Psoas muscle (tissue), 8 donors: ENCODE measurements at places on chromosomes 2 and 18.

DNA sequence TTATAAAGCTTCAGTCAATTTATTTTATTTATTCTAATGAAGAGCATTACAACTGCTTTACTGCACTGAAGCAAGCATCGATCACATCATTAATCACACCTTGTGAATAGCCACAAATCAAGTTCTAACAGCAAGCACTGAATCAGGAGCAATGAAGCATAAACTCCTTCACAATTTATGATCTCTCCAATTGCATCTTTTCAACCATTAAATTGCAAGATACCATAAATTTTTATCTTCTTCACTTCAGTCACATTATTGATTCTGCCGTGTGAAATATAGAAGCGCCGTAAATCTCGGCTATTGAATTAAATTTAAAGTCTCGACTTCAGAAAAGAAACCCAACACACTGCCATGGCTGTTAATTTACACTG lies 298.7 kb downstream of the CDCA7 start:
- no peak overlapping the region for H3K4me3 ChIP-seq
- H3K36me3 ChIP-seq = no peaks in the 10 kb centered on the region
- no peak for DNase-seq
- no peaks in the 10 kb centered on the region for H3K4me1 ChIP-seq
- H3K27me3 ChIP-seq = no peaks in the 10 kb centered on the region

DNA sequence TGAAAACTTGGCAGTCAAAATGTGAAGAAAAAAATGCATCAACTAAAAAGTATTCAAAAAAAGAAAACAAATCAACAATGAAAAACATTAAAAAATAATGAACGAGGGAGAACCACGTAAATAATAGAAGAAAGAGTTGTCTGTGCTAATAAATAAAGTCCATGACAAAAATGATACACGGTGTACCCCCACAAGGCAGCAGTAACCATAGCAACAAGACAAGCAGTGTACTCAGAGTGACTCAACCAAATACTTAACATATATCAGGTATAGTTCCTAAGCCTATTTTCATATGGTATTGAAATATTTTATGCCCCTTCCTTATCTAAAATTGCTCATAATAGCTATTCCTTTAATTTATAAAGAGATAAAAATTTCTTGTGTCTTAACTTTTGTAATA lies 162.3 kb upstream of the TMEM200C start:
- H3K36me3 ChIP-seq = no peaks in the 10 kb centered on the region
- H3K4me3 ChIP-seq = no peak overlapping the region
- no peaks in the 10 kb centered on the region for H3K27me3 ChIP-seq
- no peaks in the 10 kb centered on the region for H3K4me1 ChIP-seq

- H3K27ac ChIP-seq = no peak overlapping the region
- DNase-seq = no peak
- no peak overlapping the region for H3K4me3 ChIP-seq
Measured at GRCh38 chr2:63984606-63985359, 34.4 kb downstream of the VPS54 start.

- no peak overlapping the region for H3K4me3 ChIP-seq
- no peak overlapping the region for H3K27ac ChIP-seq
Measured at GRCh38 chr2:187475499-187476248, 27.6 kb upstream of the CALCRL start.

DNA sequence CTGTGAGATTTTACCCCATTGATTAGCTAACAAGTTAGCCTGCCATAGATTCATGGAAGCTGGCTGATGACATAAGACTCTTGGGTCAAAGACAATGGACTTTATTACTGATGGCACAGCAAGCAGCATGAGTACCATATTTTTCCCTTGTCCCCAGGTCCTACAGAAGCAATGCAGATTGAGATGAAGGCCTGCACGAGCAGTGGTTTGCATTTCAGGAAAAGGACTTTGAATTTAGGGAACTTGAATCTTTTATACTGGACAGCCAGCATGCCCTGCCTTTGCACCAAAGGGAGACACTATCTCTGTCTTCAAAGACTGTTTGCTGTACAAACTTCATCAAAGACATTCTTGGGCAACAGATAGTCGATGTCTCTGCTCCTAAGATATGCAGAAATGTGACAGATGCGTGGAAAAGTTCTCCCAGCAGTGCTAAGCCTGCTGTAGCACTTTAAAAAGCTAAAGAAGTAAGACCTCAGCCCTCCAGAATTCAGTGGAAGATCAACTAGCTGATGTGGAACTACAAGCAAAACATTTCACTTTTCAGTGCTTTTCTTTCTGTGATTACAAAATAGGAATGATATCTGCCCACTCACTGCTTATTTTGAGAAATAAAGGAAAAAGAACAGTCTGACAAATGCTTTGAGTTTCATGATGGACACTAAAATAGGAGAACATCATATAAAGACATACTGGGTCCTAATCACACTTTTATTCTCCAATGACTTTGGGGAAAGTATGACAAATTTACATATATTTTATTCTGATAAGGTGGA lies 44.4 kb upstream of the TANK start:
- no peaks in the 10 kb centered on the region for H3K36me3 ChIP-seq
- H3K4me1 ChIP-seq = no peaks in the 10 kb centered on the region
- no peaks in the 10 kb centered on the region for H3K27me3 ChIP-seq
- H3K4me3 ChIP-seq = no peak overlapping the region

GRCh38 chr2:24206242-24206641 lies 31.4 kb downstream of the FAM228A start:
- no peak overlapping the region for H3K4me3 ChIP-seq
- H3K36me3 ChIP-seq = peaks cover 4% of the 10 kb centered on the region
- no peaks in the 10 kb centered on the region for H3K4me1 ChIP-seq
- no peak for DNase-seq
- H3K27me3 ChIP-seq = no peaks in the 10 kb centered on the region

GRCh38 chr2:170862286-170862902 lies 45.7 kb downstream of the GAD1 start:
- H3K4me1 ChIP-seq = no peaks in the 10 kb centered on the region
- no peak overlapping the region for H3K4me3 ChIP-seq
- no peak overlapping the region for H3K27ac ChIP-seq
- H3K36me3 ChIP-seq = no peaks in the 10 kb centered on the region
- no peaks in the 10 kb centered on the region for H3K27me3 ChIP-seq
- no peak for DNase-seq

DNA sequence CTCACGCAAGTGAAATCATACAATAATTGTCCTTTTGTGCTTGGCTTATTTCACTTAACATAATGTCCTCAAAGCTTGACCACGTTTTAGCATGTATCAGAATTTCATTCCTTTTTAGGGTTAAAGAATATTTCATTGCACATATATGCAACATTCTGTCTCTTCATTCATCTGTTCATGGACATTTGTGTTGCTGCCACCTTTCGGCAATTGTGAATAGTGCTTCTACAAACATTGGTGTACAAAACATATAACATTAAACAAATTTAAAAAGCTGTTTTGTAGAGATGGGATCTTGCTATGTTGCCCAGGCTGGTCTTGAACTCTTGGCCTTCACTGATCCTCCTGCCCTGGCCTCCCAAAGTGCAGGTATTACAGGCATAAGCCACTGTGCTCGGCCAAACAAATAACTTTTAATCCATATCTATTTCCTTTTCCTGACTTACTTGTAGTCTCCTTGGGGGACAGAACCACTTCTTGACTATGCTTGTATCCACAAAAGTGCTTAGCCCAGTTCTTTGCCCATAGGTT lies 209.3 kb downstream of the SLC4A3 start:
- DNase-seq = no peak
- no peaks in the 10 kb centered on the region for H3K27me3 ChIP-seq
- H3K36me3 ChIP-seq = no peaks in the 10 kb centered on the region
- no peak overlapping the region for H3K27ac ChIP-seq
- H3K4me1 ChIP-seq = no peaks in the 10 kb centered on the region

- no peak for DNase-seq
- no peak overlapping the region for H3K4me3 ChIP-seq
- no peak overlapping the region for H3K27ac ChIP-seq
- no peaks in the 10 kb centered on the region for H3K4me1 ChIP-seq
- H3K27me3 ChIP-seq = no peaks in the 10 kb centered on the region
Measured at GRCh38 chr2:102442967-102443828, 20.2 kb downstream of the IL18RAP start.

DNA sequence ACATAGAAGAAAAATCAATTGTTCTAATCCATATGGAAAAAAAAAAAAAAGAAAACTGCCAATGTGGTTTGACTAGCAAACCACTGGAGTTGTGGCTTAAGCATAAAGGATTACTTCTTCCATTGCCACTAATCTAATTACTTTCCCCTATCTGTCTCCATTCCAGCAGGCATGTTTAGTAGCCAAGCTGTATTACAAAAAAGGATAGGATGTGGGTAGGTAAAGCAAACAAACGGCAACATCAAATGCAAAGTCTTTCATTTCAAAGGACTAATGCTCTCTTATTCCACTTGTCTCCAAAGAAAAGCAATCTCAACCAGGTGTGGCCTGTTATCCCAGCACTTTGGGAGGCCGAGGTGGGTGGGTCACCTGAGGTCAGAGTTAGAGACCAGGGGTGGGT lies 36.5 kb downstream of the SLC8A1 start:
- H3K4me3 ChIP-seq = no peak overlapping the region
- H3K36me3 ChIP-seq = no peaks in the 10 kb centered on the region
- no peaks in the 10 kb centered on the region for H3K4me1 ChIP-seq
- no peaks in the 10 kb centered on the region for H3K27me3 ChIP-seq

DNA sequence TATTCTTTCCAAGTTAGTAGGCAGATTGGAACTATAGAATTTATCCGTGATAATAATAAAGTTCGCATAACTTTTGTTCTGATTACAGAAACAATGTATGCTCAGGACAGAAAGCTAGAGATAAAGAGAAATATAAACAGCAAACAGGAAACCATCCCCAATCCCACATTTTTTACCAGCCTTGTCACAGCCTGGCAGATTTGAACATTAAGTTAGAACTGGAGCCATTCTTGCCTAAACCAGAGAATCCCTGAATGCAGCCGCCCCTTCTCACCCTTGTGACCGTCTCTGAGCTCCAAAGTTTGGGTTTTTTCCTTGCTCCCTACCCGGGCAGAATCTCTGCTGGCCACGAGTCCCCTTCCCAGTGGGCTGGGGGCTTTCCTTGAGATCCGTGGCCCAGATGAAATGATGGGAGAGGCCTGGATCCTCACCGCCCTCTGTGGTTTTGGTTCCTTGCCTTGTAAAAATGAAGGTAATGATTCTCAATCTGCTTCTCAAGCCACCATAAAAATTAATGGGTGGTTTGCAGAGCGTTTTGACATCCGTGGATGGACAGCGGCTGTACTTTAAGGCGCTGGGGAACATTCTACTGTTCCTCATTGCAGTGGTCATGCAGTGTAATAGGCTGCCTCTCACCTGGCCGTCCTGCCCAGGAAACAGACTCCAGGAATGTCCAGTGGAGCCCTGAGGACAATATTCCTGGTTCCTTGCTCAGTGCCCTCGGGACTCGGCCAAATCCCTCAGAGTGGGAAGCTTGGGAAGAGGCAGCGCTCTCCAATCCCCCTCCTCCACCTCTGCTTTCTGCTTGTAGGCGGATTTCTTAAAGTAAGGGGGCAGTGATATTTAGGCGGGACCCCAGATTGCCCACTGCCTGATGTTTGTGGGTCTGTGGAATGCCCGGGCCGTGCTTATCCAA lies 1.6 kb downstream of the SH3BP4 start:
- no peaks in the 10 kb centered on the region for H3K36me3 ChIP-seq
- peaks cover 4% of the 10 kb centered on the region for H3K4me1 ChIP-seq
- DNase-seq = no peak
- H3K27me3 ChIP-seq = no peaks in the 10 kb centered on the region
- H3K27ac ChIP-seq = peak overlapping the region; percentile 67

DNA sequence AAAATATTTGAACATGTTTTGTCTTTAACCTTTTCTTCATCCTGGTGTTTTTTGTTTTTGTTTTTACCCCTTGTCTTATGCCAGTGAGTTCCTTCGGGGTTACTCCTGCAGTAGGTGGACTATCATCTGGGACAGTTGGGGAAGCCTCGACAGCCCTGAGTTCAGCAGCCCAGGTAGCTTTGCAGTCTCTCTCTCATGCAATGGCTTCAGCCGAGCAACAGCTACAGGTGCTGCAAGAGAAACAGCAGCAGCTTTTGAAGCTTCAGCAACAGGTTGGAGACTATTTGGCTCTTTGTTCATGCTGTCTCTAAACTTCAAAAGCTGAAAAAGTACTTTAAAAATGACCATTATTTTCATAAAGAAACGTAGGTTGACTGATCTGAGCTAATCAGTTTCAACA lies 106.3 kb downstream of the BIRC6 start:
- H3K27ac ChIP-seq = no peak overlapping the region
- no peak overlapping the region for H3K4me3 ChIP-seq
- no peak for DNase-seq
- no peaks in the 10 kb centered on the region for H3K27me3 ChIP-seq

DNA sequence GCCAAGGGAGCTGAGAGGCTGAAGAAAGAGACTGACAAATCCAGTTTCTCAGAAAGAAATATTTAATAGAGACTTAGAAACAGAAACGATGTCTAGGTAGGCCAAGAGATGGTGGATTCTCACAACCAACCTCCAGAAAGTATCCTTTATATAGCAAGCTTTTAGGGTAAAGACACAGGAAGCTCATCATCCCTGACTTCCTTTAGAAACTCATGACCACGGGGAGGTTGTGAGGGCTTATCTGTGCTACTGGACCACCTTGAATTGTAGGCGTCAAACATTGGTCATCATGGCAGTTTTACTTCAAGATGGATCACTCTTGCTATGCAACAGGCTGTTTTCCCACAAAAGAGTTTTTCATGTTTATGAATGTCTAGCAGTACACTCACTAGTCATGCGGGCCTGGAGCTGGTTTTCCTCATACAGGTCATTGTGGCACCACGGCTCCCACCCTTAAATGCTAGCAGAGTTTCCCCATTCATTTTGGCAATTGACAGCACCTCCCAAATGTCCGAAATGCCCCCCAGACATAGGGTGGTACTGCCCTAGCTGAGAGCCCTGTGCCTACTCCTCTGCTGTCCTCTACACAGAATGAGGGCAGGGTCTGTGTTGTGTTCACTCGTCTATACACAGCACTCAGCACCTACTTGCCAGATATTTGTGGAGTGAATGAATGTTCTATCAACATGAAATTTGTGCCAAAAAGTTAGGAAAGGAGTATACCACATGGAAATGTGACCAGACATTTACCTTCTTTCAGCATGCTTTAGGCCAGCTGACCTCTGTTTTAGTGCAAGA lies 89.0 kb downstream of the TMEM247 start:
- H3K4me1 ChIP-seq = peaks cover 96% of the 10 kb centered on the region
- H3K4me3 ChIP-seq = no peak overlapping the region
- DNase-seq = no peak
- peak overlapping the region; percentile 80 for H3K27ac ChIP-seq

DNA sequence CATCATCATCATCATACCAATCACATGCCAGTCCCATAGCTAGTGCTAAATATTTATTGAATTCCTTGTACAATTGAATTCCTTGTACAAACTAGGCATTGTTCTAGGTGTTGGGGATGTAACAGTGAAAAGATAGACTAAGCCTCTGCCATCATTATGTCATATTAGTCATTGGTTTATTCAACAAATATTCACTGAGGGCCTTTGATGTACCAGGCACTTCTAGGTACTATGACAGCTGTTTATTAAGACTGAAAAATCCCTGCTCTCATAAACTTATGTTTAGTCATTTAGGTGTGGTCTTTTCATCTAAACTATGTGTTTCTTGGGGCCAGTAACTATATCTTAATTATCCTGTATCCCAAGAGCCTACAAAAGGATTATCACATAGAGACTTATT lies 412.3 kb upstream of the ETAA1 start:
- DNase-seq = no peak
- no peak overlapping the region for H3K27ac ChIP-seq
- no peaks in the 10 kb centered on the region for H3K36me3 ChIP-seq
- H3K4me1 ChIP-seq = no peaks in the 10 kb centered on the region
- H3K4me3 ChIP-seq = no peak overlapping the region
